Naive B cell (primary cell): ENCODE measurements at places on chromosomes 2 and 18.

DNA sequence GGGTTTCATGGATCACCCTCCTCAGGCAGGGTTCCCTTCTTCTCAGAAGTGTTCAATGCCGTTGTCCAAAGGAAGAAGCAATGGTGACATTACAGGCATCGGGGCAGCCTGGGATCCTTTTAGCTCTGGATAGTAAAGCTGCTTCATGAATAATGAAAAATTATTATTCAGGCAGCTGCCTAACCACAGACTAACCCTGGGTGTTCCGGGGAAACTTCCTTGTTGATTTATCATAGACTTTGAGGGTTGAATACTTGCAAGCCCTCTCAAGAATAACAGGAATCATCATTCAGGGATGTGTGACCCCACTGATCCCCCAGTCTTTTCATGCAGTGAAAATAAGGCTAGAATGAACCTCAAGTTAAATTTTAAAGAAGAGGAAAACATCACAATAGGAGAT is 419.4 kb downstream of the MEIS1 start:
- DNase-seq, result no peak

DNA sequence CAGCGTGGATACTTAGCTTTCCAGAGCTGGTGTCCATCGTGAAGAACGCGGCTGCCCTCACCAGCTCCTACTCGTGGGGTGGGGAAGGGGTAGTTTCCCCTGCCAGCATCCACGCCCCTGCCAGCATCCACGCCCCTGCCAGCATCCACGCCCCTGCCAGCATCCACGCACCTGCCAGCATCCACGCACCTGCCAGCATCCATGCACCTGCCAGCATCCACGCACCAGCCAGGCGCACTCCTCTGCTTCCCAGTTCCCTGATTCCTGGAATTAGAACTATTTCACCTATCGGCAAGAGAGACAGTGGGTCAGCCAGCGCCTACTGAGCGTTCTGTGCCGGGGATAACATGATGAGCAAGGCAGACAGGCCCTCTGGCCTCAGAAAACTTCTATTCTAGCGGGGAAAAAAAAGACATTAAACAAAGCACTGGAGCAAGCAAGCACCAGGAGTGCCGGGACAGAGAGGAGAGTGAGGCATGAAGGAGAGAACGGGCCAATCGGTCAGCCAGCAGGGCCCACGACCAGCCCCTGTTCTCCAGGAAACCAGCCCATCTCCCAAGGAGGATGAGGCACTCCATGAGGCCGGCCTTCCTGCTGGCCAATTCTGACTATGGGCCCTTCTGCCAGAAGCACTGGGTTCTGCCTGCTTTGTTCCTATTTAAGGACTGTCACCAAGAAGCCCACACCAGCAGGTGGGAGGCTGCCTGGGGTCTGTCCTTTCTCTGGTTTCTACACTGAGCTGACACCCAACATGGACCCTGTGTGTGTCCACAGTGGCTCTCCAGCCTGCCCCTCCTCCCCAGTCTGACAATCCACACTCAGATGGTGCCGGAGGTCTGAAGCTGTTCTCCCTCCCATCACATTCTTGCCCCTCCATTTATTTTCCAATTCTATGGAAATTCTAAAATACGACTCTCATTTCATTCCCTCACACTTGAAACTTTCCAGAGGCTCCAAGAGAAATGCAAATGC is 78.4 kb upstream of the SALL3 start:
- DNase-seq, result no peak

DNA sequence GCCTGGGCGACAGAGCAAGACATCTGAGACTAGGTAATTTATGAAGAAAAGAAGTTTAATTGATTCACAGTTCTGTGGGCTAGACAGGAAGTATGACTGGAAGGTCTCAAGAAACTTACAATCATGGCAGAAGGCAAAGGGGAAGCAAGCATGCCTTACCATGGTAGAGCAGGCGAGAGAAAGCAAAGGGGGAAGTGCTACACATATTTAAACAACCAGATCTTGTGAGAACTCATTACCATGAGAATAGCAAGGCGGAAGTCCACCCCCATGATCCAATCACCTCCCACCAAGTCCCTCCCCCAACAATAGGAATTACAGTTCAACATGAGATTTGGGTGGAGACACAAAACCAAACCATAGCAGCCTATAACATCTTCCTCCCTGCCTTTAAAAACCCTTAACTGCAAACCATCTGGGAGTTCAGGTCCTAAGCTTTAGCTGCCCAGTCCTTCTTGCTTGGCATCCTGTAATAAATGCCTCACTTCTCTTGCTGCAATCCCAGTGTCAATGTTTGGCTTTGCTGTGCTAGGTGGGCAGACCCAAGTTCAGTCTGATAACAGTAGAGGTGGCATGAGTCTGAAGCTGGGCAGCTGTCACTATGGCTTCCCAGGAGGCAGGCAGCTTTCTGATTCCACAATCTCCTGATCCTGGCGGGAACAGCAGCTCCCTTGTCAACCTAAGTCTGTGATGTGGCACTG is 11.2 kb upstream of the SP5 start:
- DNase-seq, result no peak

DNA sequence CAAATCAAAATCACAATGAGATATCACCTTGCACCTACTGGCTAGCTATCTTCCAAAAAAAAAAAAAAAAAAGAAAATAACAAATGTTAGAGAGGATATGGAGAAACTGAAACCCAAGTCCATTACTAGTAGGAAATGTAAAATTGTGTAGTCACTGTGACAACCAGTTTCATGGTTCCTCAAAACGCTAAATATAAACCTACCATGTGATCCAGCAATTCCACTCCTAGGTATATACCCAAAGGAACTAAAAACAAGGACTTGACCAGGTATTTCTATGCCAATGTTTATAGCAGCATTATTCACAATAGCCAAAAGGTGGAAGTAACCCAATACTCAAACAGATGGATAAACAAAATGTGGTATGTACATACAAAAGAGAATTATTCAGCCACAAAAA is 11.7 kb upstream of the SCRN3 start:
- no peak for DNase-seq

- DNase-seq, result peak; percentile 5
These were observed 618 bp downstream of the POLR2D start for GRCh38 chr2:127857265-127857808.

- peak; percentile 63 for DNase-seq
These were observed 14.9 kb upstream of the CNNM3 start for GRCh38 chr2:96801005-96801785.

GRCh38 chr2:234680688-234681619 is 184.1 kb upstream of the ARL4C start:
- no peak for DNase-seq

DNA sequence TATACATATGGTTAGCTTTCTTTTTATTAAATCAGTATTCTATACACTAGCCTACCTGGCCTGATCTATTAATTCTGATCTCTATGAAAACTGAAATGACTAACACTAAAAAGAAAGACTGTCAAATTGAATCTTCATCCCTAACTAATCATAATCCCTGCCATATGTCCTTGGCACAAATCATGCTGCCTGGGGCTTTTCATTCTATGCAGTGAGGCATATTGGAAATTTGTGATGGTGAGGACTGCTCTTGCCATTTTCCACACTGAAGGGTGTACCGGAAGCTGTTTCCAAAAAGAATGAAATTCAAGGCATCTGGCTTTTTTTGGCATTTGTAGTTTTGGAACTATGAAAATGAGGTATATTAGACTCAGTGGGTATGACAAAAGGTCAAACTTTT is 39.7 kb downstream of the RAPGEF4 start:
- DNase-seq, result no peak

DNA sequence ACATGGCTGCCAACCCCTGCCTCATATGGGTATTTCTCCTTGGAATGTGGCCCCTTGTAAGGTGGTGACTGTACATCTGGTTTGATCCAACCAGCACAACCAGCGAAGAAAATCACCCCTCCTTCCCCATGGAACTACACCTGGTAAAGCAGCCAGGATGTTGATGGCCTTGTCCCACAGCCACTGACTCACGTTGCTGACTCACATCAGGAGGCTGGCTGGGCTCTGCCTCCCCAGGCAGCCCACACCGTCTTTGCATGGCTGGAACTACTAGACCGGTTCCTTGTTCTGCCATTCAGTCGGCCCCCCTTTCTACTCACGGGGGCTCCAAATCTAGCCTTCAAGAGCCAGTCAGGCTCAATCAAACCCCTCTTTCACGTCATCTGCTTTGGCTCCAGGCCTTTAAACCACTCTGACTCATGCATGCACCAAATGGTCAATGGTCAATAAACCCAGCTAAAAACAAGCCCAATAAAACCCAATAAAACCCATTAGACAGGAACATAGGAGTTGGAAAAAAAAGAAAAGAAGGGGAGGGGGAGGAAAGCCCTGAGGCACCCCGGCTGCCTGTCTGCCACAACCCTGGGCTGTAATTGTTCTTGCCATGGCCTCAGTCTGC is 114.8 kb downstream of the PLB1 start:
- no peak for DNase-seq

DNA sequence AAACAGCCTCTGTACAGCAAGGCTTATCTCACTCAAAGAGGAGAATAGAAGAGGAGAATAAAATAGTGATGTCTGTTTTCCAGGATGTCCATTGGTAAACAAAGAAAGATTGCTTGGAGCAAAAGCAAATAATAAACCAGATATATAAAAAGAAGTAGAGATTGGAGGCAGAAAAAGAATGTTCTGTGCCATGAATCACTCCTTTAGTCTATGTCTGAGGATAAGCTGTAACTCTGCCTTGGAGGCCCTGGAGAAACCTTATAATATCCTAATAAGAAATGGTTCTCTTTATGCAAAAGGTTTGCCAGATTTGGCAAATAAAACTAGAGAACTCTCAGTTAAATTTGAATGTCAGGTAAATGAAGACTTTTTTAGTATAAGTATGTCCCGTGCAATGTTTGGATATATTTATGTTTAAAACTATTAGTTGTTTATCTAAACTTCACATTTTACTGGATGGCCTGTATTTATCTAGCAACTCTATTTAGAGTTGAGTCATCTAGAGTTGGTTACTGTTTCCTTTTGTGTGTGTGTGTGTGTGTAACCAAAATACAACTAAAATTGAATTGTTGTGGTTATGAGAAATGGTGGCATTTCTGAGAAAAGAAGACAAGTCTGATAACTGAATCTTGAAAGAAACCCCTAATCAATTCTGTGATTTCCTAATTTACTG is 510.3 kb upstream of the SETBP1 start:
- DNase-seq, result no peak

GRCh38 chr2:55771612-55772011 is 78.0 kb upstream of the PNPT1 start:
- DNase-seq, result no peak

DNA sequence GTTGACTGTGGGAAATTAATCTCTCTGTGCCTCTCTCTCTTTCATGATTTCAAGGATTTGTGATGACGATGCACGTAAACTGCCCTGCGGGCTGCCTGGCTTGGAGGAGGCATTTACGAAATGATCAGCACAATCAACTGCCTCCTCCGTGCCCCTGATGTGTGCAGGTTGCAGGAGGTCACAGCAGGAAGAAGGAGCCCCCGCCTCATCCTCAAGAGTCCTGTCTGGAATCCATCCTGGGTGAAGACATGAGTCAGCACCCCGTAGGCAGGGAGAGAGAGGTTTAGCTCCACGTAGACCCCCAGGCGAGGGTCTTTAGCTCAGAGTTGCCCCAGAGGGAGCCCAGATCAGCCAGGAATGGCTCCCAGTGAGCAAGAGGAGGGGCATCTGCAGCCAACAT is 17.1 kb upstream of the TEX51 start:
- no peak for DNase-seq

DNA sequence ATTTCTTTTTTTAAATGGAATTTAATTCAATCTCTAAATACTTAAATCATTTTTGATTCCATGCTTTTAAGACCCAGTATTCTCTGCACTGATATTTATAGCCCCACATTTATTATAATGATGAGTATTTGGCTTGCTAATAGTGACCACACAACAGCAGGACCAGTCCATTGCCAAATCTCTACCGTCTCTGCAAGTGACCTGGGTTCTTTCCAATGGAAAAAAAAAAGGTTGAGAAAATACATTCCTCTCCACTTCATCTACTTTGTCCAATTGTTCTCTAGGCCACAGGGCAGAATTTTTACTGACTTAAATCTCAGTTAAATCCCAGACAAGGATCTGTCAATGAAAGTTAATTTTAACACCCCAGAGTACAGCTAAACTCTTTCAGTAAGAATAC is 20.5 kb downstream of the GRB14 start:
- no peak for DNase-seq

DNA sequence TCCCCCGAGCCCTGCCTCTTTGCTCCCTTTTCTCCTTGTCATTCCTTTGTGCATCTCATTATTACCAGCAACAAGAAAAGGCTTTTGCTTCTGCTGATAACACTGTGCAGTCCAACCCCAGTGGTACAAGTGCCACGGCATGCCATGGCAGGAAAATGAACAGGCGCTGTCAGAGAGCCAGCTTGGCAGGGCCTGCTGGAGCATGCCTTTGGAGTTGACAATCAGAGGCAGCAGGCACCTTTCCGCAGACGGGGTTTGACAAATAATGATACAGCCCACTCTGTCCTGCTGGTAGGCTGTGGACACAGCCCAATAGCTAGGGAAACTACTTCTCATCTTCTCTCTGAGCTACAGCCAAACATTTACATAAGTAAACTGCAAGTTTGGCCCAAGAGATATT is 243.9 kb upstream of the LRRTM1 start:
- DNase-seq, result no peak

DNA sequence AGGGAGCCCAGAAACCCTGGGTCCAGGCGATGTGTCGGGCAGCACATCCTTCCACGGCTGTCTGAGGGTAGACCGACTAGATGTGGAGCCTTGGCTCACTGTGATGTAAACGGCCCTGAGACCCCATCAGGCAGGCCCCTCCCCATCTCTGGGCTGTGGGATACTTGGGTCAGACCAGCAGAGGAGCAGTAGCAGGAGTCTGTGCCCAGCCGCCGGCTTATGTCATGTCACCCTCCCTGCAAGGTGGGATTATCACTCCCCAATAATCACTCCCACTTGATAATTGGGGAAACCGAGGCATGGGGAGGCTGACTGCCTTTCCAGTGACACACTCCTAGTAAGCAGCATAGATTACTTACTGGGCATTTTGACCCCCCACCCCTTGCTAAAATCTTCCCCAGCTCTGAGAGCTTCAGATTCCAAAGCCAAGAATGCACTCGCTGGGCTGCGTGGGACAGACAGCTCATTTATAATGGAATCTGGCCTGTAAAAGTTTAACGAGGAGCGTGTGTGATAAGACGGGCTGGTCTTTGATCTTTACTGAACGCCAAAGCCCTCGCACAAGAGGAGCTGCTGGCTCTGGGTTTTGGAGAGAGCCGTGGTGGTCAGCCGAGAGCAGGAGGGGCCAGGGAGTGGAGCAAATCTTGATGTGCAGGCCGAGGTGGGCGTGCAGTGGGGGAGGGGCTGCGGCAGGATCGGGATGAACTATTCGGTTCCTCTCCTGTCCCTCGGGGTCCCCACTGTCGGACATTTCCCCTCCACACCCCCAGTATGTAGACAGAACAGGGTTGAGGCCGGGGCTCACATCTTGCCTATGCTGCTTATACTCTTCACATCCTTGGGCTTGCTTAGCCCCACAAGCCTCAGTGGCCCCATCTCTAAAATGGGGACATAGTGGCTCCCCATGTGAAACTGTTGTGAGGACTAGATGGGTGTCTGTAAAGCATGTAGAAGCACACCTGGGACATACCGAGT is 200.0 kb downstream of the GLI2 start:
- no peak for DNase-seq

- DNase-seq, result no peak
These were observed at the start of gene ANKRD62 for GRCh38 chr18:12093520-12094257. Gene ANKRD62, plus strand, starts transcription at chr18:12093843. Its CDS starts 175 bp downstream, at chr18:12094018.
